ENCODE measurements at places on chromosomes 6 and 20.
A peak's percentile ranks its signal among the peaks of the same experiment; 100 is the strongest.

DNA sequence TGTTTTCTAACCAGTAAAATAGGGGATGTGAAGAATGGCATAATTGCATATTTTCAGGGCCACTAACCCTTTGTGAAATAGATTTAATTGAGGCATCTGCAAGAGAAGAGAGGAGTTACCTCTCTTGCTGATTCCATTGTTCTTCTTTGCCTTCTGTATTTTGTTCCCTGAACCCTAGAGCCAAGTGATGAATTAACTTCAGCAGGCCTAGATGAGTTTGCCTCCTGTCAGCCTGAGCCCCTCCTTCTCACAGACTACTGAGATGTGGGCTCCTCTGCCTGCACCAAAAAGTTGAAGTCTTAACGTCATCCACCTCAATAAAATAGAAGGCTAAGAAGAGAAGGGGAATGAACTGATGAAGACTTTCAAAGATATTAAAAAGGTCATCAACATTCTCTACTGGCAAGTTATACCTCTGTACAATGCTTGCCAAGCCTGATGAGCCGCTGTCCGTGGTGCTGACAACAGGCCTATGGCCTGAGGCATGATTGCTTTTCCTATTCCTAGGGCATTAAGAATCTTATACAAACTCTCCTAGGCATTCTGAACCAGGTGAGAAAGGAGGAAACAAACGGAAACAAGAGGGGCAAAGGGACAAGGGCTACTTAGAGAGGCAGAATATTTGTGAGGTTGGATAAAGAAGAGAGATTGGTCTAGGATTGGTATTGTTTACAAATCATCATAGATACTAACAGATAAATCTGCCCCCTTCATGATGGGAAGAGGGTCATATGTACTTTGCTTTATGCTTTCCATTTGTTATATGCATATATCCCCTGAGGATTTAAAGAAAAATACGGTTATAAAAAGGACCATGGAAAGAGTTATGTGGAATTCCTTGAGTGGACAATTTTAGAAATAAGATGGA lies 46.8 kb downstream of the CD24 start:
- DNase-seq: peak; percentile 20

GRCh38 chr6:80438772-80439171 lies 332.3 kb downstream of the BCKDHB start:
- DNase-seq: no peak

DNA sequence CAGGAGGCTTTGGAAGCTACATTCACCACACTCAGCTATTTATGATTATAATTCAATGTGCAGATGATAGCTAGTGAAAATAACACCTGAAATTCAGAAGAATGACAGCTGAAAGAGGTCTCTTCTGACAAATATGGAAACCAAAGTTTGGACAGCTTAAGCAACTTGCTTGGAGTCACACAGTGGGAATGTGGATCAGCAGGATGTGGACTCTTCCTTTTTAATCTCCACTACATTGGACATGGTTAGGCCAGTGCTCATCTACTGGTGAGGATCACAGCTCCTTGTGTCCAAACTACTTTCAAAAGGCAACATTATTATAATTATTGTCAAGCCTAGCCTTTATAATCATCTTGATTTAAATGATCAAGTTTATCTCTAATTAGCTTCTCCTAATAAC lies 10.4 kb downstream of the TRAPPC3L start:
- no peak for DNase-seq

DNA sequence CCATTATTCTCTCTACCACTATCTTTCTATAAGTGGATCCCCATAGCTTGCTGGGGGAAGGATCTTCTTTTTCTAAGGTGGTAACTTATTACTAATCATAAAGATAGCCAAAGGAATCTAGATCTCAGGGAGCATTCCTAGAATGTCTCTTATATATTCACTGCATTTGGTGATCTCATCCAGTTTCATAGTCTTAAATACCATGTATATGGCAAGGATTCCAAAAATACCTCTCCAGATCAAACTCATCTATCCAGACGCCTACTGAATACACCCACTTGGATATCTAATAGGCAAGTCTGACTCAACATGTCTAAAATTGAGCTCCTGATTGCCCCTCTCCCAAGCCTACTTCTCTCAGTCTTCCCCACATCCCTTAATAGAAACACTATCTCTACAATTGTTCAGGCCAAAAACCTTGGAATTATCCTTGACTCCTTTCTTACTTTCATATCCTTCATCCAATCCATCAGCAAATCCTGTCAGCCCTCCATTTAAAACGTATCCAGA lies 264.4 kb downstream of the HACE1 start:
- no peak for DNase-seq

DNA sequence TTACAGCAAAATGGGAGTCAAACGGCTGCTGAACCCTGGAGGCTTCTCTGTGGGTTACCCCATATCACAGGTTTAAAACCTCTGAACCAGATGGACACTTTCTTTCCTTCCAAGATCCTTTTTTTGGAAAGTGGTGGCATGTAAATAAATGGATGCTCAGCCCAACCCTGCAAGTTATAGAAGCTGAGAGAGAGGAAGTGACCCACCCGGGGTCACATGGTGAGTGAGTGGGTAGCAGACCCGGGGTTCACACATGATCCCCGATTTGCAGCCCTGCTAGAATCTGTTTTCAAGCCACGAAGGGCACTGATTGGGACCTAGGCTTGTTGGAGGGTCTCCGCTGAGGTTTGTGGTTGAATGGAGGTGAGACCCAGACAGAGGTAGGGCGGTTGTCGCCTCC lies 32.0 kb downstream of the SIRPA start:
- DNase-seq: no peak

DNA sequence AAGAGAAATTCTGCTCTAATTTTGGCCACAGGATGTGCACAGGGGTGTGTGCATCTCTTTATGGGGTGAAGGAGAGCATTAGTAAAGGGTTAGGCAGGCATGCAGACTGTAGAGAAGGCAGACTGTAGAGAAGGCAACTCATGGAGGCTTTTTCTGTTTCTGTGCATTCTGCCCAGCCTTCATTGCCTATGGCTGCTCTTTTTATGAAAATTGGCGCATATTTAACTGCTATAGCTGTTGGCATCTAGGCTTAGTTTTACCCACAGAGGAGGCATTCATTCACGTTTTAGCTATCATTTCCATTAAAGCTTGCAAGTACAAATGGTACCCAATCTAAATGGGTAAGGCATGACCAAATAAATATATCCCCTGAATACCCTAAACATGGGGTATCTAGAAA lies 286.8 kb upstream of the ID4 start:
- no peak for DNase-seq

DNA sequence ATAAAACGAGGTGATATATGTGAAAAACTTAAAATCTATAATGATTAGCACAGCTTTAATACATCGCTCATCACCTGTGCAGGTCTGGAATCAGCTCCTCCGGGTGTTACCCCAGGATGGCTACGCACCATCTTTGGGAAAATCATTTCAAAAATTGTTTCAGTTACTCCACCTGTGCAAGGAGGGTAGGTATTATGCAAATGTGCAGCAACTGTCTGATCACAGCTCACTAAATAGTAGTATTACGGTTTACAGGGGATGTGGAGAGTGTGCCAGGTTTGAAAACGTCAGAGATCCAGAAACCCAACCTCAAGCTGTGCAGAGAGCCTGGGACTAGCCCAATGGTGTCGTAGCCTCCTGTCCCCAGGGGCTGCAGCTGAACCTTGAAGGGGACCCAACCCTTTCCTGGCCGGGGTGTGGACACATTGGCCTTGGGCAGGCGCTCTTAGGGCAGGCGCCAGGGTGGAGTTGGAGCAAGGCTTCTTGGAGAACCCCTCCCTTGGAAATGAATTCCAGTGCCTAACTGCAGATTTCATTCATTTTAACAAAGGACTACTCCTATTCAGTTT lies 24.2 kb upstream of the SGK1 start:
- no peak for DNase-seq

GRCh38 chr6:77535172-77535571 lies 71.9 kb upstream of the HTR1B start:
- DNase-seq: no peak

DNA sequence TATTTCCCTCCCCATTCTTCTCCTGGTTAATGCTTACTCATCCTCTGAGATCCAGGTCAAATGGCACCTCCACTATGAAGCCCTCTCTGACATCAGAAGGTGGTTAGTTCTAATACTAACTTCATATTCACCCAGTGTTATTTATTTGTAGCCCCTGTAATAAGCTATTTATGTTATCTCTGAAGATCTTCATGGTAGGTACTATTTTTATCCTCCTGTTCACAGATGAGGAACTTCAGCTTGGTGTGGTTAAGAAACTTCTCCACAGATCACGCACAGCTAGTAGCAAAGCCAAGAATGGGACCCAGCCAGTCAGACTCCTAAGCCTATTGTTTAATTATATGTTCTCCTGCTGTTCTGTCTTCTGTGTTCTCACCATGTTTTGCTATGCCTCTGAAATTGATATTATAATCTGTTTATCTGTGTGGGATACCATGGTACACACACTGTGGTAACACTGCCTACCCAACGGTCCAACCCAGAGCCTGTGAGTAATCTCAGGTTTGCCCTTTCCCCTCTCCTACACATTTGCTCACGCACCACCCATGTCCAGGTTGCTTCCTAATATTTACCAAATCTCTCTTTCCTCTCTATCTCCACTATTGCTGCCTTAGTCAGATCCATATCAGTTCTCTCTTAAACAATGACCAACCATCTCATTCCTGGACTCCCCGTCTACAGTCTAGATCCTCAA lies 98.4 kb downstream of the IPCEF1 start:
- DNase-seq: no peak

- DNase-seq: no peak
Observed at GRCh38 chr20:43186312-43186711, 3.4 kb downstream of the PTPRT start.

DNA sequence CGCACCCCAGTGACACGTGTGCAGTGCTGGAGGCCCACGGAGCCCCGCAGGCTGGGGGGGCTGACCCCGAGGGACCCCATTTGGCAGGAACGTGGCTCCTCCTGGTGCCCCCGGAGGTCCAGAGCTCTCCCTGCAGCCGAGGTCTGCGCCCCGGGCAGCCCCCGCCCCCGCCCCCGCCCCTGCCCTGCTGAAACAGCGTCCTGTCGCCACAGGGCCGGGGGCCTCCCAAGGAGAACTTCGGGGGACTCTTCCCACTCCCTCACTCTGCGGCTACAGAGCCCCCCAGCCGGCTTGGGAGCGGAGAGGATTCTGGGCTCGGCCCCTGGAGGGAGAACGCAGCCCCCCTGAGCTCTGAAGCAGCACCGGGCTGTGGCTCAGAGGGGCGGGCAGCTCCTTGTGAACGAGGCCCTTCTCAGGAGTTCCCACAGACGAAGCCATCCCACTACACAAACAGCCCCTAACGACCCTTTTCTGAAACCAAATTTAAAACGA lies 115.2 kb downstream of the DLL1 start:
- no peak for DNase-seq

GRCh38 chr6:45637611-45638257 lies 260.0 kb upstream of the SUPT3H start:
- no peak for DNase-seq

- DNase-seq: no peak
Observed at GRCh38 chr6:39217177-39217864, 12.0 kb downstream of the KCNK5 start.

DNA sequence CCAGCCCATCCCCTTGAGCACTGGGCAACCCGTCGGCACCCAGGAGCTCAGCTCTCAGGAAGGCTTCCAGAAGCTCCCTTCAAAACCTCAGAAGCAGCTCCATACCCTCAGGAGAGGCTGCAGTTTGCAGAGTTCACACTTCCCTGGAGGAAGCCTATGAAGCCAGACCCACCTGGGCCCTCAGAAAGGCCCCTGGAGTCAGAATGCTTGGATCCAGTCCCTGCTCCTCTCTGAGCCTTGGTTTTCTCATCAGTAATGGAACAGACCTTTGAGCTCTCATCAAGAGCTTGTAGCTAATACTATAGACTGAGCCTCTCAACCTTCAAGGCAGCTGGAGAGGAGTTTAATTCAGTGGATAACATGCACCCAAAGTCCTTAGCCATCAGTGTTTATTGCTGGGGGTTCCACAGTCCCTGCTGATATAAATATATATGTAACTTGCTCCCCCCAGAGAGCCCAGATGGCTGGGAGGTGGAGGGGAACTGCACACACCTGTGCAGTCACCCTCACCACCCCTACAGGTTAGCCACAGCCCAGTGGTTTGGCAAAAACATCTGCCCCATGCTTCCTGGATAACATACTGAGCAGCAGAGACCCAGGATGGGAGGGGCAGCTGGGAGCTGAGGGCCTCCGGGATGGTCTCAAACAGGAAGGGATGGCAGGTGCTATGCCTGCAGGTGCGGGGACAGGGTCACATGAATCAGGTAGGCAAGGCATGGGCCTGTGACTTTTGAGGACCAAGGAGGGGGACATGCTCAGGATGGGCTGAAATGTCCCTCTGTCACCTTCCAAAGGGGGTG lies 120.1 kb downstream of the SNX5 start:
- no peak for DNase-seq

DNA sequence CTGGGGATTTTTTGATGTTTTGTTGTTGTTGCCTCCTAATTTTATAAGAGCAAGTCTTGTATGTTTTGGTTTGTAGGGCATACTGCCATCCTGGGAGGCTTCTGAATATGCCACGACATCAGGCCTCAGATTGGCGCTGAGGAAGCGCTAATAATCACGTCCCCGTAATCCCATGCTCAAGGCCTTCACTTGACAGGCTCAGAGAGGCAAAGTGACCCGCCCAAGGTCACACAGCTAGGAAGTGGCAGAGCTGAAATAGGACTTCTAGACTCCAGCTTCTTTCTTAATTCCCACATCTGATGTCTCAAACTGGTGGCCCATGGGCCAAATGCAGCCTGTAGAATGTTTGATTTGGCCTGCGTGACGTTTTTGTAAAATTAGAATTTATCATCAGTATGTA lies 73.5 kb upstream of the PTPN1 start:
- no peak for DNase-seq

DNA sequence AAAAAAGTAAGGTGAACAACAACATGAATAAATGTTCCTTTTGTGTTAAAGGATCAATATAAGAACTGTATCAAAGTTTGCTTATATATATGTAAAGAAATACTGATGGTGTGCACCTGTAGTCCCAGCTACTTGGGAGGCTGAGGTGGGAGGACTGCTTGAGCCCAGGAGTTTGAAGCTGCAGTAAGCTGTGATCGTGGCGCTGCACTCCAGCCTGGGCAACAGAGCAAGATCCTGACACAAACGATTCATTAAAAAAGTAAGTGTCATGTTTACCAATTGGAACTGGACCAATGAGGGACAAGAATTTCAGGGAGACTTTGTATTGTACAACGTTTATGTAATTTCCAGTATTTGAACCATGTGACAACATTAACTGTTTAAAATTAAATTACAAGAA lies 5.0 kb upstream of the PHF20 start:
- no peak for DNase-seq

DNA sequence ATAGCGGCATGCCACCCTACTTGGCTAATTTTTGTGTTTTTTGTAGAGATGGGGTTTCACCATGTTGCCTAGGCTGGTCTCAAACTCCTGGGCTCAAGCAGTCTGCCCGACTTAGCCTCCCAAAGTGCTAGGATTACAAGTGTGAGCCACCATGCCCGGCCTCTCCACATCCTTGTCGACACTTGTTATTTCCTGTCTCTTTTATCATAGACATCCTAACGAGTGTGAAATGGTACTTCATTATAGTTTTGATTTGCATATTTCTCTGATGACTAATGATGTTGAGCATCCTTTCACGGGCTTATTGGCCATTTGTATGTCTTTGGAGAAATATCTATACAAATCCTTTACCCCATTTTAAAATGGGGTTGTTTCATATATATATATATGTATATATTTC lies 39.0 kb upstream of the ASXL1 start:
- no peak for DNase-seq

GRCh38 chr6:132023490-132023889 lies 72.3 kb upstream of the CCN2 start:
- DNase-seq: no peak

Data from CD4-positive, CD25-positive, alpha-beta regulatory T cell (primary cell).